CD4-positive, alpha-beta T cell treated with Interleukin-10 for 1 hour (primary cell): ENCODE measurements at places on chromosomes 2 and 18.

DNA sequence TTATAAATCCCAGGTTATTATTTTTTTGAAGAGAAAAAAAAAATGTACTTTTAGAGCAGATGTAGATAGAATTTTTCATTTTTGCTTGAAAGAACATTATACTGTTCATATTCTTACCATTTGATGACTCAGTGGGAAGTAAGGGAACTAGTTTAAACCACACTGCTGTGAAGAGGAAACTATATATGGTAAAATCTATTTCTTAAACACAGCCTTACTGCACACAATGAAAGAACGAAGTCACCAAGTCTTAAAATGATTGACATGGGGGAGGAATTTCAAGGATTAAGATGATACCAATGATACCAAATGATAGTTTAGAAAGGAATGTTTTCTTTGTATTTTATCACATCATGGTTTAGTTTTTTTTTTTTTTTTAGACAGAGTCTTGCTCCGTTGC is 5.0 kb downstream of the ACTR2 start:
- peak; percentile 17 for DNase-seq

- no peak for DNase-seq
These were observed 91.5 kb upstream of the TMEFF2 start for GRCh38 chr2:192286093-192286701.

DNA sequence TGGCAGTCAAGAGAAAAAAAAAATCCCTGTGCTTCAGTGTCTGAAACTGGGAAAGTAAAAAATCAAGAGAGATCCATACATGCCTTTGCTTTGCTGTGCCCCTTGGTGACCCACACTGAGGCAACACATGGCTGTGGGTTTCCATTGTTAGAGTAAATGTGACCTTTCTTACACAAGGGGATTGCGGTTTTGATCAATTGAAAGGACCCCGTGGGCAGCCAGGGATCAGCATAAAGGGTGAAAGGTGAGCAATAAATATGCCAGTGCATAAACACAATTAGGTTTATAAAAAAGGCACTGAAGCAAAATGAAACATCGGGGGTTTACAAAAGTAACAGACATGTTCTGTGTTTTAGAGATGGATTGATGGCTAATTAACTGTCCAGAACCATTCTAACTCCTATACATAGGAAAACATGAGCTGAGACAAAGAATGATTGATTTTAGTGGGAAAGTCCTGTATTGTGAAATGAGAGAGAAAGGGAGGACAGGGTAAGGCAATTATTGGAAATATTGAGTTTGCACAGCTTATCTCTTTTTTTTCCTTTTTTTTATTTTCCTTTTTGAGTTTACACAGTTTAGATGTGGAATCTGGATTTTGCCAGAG is 40.7 kb upstream of the BBS5 start:
- no peak for DNase-seq

DNA sequence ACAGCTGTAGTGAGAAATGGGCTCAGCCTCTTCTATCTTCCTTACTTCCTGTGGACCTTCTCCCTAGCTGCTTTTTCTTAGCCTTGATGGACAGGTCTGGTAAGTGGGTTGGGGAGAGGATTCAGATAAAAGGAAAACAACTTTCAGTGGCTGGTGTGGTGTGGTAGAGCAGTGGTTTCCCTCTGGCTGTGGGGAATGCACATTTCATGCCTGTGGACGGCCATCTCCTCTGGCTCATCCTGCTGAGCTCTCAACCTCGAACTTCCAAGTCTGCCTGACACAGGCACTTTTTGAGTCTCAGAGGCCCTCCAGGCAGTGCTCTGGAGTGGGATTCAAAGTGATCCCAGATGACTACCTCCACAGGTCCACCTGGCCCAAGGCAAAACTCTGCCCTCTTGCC is 38.6 kb upstream of the ACADL start:
- DNase-seq: no peak

GRCh38 chr18:3511980-3512379 is 62.0 kb downstream of the TGIF1 start:
- peak; percentile 50 for DNase-seq

- no peak for DNase-seq
These were observed 308.3 kb downstream of the TSN start for GRCh38 chr2:122063716-122064115.

GRCh38 chr2:31563273-31563839 is 17.4 kb downstream of the SRD5A2 start:
- no peak for DNase-seq

- no peak for DNase-seq
These were observed 67.3 kb downstream of the RHBDD1 start for GRCh38 chr2:226903179-226903578.

DNA sequence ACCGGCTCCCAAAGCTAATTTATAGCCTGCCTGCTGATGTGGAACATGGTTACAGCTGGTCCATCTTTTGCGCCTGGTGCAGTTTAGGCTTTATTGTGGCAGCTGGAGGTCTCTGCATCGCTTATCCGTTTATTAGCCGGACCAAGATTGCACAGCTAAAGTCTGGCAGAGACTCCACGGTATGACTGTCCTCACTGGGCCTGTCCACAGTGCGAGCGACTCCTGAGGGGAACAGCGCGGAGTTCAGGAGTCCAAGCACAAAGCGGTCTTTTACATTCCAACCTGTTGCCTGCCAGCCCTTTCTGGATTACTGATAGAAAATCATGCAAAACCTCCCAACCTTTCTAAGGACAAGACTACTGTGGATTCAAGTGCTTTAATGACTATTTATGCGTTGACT is 51.4 kb downstream of the TMEM178A start:
- no peak for DNase-seq

DNA sequence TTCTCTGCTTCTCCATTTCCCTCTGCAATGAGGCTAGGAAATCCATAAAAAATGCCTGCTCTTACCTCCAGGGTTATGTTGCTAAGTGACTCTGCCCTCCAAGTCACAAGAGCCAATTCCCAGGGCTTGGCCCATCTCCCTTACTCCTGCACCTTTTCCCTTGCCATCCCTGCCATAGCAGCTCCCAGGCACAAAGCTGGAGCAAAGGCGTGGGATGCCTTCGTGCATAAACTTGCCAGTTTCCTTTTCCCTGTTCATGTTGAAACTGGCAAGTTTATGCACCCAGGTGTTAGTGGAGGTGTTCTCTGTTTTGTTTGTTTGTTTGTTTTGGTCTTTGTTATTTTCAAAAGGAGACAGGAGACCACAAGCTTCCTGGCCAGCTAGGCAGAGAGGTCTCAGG is 195.1 kb downstream of the ACKR3 start:
- no peak for DNase-seq

DNA sequence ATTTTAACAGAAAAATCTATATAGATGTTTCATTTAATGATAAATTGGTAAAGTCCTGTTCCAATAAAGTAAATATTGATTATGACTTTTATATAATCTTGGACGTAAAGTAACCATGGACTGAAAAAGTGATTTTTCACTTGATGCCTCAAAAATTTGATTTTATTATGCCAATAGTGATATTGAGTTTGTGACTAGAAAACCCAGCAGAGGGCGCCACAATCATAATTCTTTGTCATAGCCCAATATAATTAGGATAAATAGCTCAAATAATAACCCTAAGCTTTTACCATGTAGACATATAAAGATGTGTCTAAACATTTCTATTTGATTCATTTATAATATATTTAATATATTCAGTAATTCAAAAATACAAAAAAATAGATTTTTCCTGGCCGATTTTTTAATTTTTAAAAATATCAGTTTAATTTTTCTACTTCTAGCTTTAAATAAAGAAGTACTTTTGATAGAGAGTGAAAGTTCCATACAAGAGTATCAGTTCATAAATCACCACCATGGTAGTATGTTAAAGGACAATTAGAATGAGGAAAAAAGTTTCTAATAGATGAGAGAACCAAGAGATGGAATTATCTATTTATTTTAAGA is 30.7 kb downstream of the CAMKMT start:
- peak; percentile 54 for DNase-seq

DNA sequence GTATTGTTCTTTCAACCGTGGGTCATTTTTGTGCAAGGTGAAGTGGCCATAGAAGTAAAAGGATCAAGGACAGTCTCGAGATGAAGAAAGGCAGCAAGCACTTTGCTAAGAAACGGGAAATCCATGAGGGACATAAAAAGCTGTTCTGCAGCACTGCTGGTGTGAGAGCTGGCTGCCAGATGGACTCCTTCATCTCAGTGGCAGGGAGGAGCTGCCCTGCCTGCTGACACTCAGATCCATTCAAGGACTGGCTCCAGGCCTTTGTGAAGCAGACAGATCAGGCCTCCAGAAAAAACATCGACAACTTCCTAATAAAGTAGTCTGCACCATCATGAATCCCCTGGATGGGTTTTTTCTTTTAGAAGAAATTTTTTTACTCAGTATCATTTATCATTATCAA is 29.5 kb downstream of the RMC1 start:
- no peak for DNase-seq

DNA sequence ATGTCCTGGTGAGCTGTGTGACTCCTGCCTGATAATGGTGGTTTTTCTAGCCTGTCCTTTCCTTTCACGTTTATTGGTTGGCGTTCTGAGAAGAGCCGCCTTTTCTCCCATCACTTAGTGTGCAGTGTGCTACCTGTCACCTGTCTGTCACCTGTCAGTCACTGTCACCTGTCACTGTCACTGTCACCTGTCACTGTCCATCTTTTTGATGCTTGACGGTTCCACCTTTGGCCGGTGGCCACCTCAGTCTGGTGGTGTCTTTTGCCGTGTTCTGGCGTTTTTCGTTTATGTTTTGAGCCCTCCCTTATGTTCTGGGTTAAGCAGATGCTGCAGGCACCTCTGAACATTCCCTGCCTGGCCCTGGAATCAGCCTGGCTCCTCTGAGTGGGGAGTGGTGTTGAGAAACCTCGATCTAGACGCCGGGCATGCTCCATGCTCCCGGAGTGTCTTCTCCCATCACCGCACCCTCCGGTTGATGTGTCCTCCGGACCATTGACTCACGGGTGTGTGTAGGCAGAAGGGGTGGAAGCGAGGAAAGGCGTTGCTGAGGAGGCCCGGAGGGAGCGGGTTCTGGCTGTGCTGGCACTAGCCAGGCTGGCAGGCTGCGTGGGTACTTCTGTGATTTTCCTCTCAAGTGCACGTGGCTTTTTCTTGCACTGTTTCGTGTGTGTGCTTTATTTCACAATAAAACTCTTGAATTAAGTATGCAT is 20.7 kb downstream of the DTYMK start:
- no peak for DNase-seq

DNA sequence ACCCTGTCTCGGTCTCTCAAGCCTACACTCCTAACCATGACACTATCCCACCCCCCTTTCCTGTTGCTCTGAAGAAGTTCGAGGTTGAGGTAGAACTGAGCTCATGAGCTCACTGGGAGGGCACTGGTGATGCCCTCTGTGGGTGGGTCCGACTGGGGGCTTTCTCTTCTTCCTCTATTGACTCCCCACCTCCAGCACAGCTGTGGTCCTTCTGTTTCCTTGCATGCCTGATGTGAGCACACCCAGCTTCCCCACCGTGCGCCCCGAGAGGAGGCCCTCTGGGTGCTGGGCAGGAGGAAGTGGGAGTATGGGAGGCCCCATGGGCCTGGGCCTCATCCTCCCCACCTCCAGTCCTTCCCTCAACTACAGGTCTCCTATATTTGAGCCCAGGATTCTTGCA is 20.9 kb downstream of the SPEG start:
- no peak for DNase-seq

- peak; percentile 71 for DNase-seq
These were observed 28.1 kb downstream of the ARHGAP25 start for GRCh38 chr2:68762665-68763064.

GRCh38 chr2:24774373-24774772 is 18.8 kb downstream of the PTRHD1 start:
- no peak for DNase-seq

GRCh38 chr2:105431367-105432043 is 32.7 kb upstream of the FHL2 start:
- no peak for DNase-seq

GRCh38 chr18:31538837-31539236 is 40.9 kb downstream of the DSG2 start:
- DNase-seq: no peak

- no peak for DNase-seq
These were observed 35.9 kb downstream of the CYRIA start for GRCh38 chr2:16629770-16630169.

- DNase-seq: no peak
These were observed 108.8 kb downstream of the ZNF236 start for GRCh38 chr18:76931171-76931570.

DNA sequence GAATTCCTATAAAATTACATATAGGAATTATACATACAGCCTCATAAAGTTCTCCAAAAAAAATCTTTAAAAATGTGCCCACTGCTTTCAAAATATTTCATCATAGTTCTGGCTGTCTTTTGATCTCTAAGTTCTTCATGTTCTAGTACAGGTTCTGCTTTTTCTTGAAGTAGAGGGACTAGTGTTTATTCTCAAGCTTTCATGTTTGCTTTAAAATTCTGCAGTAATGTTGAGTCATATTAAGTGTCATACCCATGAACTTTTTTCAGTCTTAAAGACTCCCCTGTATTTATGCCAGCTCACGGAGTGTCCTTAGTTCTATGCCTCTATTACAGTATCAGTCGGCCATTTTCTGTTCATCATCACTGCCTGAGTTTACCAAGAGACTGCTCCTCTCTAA is 54.8 kb upstream of the CCDC141 start:
- no peak for DNase-seq
